ENCODE measurements at places on chromosomes 6 and 20.

DNA sequence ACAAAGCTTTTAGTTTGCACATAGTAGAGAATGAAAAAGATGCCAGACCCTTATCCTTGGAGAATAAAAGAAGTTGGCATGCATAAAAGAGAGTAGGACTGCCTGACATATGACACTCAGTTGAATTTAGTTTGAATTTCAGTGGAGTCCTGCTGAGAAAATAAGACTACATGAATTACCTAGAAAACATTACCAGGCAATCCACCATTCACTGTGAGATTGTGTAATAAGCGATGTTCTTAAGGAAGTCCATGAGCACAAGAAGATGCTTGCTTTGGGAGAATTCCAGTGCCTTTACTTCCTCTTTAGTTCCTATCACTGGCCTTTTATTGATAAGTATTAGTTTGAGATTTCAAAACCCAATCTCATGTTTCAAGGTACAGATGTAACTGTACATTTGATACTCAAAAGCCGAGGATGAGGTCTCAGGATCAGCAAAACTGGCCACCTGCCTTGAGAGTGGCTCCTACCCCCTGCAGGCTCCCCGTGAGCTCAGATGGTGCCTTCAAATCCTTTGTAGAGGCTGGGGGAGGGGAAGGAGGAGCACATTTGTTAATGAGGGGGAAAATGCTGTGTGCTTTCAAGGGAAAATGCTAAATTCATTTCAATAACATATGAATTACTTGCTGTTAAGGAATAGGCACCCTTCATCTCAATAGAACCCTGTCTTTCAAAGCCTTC, 11.2 kb upstream of the UNC93A start:
- peak; percentile 32 for DNase-seq

- no peak for DNase-seq
Observed at GRCh38 chr20:62293111-62293784, 9.5 kb upstream of the ADRM1 start.

- DNase-seq = no peak
Observed at GRCh38 chr6:3392930-3393835, 63.7 kb downstream of the SLC22A23 start.

DNA sequence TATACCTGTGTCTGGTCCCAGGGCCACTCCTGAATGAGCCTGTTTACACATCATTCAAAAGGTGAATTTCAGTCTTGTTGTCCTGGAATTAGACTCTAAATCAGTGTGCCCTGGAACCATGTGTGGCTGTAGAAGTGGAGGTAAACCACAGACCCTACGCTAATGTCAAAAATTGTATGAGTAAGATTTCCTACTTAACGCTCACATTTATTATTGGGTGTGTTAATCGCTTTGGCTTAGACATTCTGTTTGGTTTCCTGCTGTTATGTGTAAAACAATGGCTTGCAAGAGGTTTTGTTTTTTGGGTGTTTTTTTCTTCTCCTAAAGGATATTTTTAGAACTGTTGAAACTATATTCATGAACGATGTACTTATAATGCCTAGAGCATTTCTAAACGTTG, 19.3 kb downstream of the PLCB1 start:
- no peak for DNase-seq

DNA sequence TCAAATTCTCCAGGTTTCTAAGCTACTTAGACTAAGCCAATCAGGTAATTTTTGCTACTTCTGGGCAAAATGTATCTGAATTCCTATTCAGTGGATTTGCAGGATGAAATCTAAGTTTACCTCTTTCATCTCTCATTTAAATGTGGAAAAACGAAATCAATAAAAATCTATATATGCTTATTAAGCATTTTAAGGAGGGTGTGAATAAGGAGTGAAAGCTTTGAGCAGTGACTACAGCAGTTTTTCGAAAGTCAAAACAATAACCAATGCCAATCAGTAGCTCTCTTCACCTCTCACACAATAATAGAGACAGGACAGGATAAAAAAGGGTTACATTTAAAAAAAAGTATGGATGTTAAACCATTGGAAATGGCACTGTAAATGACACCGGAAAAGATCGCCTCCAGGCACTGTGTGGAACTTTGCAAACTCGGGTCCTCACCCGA, 476 bp upstream of the BCKDHB start:
- no peak for DNase-seq

DNA sequence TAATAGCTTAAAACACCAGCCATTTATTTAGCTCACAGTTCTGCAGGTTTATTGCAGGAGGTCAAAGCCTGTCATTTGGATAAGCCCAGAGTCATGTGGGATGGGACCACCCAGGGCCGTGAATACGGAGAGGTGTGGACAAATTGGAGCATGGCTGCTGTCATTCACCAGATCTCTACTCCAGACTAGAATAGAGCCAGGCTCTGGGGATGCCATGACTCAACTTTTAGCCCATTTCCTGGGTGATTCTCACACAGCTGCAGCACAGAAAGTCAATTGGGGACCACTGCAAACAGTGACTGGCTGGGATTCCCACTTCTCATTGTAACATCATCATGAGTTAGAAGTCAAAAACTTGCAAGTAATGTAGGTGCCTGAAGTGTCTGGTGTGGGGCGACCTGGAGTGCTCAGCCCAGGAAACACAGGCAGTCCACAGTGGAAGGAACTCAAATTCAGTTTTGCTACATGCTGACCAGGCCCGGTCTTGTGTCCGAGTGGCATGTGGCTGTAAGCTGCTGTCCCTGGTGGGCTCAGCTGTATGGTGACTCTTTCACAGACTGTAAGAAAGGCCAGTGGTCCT, 174.3 kb downstream of the SCP2D1 start:
- DNase-seq = no peak

DNA sequence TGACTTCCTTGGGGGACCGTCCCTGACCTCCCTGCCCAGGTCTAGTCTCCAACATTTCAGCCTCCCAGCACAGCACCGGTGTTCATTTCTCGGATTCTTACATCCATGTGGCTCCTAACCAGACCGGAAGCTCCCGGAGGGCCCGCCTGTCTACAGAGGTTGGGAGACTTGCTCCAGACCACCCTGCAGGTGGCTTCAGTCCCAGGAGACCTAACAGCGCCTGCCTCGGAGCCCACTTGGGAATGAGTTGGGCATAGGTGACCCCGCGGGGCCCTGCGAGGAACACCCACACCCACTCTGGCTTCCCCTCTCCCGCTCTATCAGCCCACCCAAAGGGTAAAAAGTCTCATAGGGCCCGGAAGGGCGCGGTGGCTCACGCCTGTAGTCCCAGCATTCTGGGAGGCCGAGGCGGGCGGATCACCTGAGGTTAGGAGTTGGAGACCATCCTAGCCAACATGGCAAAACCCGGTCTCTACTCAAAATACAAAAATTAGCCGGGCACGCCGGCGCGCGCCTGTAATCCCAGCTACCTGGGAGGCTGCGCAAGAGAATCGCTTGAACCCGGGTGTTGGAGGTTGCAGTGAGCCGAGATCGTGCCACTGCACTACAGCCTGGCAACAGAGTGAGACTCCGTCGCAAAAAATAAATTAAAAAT, 5.4 kb downstream of the DPPA5 start:
- DNase-seq = no peak

GRCh38 chr6:150310539-150310938, 58.3 kb upstream of the IYD start:
- no peak for DNase-seq

- no peak for DNase-seq
Observed at GRCh38 chr6:143261899-143262436, 188.5 kb downstream of the ADAT2 start.

- no peak for DNase-seq
Observed at GRCh38 chr6:46022106-46022948, 6.7 kb upstream of the CLIC5 start.

DNA sequence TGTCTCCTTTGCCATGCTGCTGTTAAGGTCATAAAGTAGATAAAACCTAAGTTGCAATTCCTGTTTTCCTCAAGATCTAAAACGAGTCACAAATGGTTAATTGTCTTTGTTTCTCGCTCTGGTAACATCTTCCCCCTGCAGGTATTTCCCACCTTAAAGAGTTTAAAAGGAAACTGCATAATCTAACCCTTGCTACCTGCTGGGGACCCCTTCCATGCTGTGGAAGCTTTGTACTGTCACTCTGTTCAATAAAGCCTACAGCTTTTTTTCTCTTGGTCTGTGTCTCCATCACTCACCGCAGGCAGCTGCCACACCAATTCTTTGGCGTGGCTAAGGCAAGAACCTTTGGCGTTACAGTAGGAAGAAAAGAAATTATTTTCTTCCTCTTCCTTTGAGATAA, 117.7 kb upstream of the GJE1 start:
- no peak for DNase-seq

- no peak for DNase-seq
Observed at GRCh38 chr20:914727-915498, 1.2 kb downstream of the ANGPT4 start.

- DNase-seq = no peak
Observed at GRCh38 chr6:21278375-21278745, 315.2 kb upstream of the SOX4 start.

DNA sequence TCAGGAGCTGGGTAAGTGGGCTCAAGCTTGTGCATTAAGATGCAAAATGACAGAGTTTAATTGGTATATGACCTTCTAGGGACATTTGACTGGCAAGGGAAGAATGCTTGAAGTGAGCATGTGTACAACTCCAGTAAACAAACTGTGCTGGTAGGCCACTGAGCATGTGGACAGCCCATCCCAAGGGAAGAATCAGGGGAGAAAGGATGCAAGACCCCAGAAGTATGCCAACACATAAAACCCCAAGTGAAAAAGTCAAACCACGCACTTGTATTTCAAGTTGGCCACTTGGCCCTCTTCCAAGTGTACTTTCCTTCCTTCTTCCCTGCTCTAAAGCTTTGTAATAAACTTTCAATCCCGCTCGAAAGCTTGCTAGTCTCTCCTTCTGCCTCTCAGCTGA, 10.4 kb upstream of the THBD start:
- no peak for DNase-seq

DNA sequence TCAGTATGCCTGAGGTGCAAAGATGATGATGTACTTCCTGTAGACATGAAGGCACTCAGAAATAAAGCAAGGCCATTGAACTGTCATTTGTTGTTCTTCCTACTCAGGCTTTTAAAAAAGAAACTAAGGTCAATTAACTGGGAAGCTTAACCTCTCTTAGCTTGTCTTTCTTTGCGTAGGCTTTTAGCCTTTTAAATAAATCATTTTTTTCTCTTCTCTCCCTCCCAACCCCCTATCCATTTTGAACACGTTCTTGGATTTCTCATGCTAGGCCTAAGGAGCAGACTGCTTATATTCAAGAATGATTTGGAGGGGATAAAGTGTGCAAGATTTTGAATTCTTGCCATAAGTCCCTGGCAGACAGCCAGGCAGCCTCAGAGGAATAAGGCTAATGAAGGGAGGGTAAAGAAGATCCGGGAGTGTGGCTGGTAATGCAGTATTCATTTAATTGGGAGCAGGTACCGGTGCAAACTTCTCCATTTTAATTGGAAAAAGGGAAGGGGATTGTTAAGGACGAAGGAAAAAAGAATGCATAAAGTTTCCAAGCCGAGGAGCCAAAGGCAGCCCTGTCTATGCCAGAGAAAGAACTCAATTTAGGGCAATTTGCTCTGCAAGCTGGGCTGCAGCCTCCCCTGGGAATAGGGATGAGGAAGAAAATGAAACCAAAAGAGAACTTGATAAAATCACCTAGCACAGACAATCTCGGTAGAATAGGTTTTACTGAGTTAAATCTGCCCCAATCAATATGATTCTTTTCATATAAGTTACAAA, 343.8 kb upstream of the MMS22L start:
- no peak for DNase-seq

GRCh38 chr6:97427648-97428047, 144.6 kb upstream of the MMS22L start:
- no peak for DNase-seq

DNA sequence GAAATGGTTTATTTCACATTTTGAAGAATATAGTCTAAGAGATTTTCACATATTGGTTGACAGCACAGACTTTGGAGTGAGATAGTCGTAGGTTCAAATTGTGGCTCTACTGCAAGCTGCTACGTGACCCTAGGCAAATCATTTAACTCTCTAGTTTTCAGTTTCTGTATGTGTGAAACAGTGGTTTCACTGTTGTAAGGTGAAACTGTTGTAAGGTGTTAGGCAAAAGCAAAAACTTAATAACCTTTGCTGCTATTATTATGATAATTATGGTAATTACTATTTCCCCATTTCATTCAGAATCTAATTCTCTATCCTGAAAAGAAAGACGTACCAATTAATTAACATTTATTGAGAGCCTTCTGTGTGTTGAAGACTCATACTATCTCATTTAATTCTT, 144.2 kb downstream of the REV3L start:
- DNase-seq = no peak

DNA sequence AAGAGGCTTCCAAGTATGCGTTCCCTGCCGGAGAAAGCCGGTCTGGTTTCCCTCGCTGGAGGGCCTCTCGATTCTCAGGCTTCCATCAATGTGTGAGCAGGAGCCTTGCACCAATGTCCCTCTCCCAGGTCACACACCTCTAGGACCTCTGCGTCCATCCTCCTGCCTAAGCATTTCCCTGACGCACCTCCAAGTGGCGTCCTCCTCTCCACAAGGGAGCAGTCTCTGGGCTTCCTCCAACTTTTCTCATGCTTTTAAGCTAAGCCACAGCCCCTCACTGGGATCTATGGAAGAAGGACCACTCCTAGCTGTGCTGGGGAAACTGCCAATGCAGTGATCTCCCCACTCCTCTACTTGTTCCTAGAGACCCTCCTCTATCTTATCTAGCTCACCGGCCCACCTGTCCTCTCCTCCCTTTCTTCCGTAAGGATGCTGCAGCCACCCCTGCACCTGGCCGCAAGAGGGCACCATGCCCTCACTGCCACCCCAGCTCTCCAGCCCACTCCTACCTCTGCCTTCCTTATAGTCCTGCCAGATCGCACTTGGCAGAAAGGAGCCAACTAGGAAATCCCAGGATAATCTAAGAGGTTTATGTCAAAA, 258.7 kb downstream of the LRFN2 start:
- DNase-seq = peak; percentile 33

DNA sequence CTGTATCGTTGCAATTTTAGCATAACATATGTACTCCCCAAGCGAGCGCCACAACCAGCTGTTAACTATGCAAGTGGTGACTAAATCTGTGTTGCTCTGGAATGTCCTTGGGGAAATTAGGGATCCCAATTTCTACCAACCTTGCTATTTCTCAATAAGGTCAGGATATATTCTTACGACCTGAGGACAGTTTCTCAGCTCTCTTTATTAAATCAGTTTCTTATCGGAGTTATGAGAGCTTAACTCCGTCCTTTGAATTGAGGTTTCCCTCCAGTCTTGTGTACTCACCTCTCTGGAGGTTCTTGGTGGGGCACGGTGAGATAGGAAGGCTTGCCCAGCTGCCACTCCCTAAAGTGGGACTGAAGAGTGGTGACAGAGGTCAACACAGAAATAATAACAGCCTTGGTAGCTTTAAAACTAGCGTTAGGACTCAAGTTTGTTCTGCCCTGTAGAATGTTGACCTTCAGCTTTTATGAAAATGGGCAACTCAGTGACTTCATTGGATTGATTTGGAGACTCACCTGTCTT, 694 bp downstream of the MRPS18B start:
- no peak for DNase-seq

Data from NCI-H1092 (cell line).